Vagina (tissue), 2 donors: ENCODE measurements at places on chromosomes 2 and 18. TPM values are rescaled to one million over a fixed set of nuclear protein-coding genes. Genes with fewer than 3 reads are reported as not detected.

DNA sequence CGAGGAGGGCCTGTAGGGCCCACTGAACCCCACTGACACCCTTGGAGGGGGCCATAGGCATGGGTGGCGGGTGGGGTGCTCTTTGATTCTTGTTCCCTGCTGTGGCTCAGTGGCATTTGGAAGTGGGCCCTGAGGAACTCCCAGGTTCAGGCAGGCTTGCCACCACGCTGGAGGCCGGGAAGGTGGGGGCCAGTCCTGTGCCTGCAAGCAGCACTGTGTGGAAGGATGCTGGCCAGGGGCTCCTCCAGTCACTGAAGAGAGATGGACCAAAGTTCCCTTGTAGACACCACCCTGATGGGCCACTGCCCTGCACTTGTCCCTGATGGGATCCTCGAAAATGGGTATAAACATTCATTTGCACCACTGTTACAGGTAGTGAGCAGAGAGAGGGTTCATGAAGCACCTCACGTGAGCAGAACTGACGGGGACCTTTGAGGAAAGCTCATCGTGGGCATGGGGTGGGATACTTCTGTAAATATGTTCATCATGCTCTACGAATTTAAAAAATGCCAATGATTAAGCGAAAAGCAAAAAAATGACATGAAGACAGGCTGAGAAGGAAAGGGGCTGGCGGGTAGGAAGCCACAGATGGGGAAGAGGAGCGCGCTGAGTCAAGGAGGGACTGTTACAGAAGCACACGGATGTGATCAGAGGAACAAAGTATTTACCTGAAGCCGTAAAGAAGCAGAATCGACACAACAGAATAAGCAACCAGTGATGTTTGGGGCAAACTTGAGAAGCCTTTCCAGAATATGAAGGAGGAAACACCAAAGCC lies 45.2 kb upstream of the ASB1 start:
- DNase-seq: no peak

- DNase-seq: no peak
Observed at GRCh38 chr2:141501752-141502151, 629.1 kb downstream of the LRP1B start.

GRCh38 chr2:85756822-85757435 lies 3.1 kb downstream of the ATOH8 start:
- no peak for DNase-seq

- DNase-seq: no peak
Observed at GRCh38 chr18:26757263-26758019, 108.1 kb downstream of the AQP4 start.

- no peak for DNase-seq
Observed at GRCh38 chr2:221571551-221572218, 419 bp downstream of the EPHA4 start.

DNA sequence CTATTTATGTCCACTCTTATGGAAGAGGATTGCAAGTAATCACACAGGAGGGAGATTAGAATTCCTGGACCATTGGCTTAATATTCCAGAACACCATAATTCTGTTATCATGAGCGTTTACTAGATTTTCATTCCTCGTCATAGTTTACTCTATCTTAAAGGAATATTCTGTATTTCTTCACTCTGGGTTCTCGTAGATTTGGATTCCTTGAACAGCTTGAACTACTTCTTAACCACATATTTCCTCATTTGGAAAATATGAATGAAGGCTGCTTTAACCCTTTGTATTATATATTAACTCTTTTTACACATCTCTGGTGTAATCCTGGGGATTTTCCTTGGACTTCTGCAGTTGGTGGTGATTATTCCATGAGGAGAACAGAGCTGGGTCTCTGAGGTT lies 46.3 kb upstream of the CCBE1 start:
- DNase-seq: no peak

DNA sequence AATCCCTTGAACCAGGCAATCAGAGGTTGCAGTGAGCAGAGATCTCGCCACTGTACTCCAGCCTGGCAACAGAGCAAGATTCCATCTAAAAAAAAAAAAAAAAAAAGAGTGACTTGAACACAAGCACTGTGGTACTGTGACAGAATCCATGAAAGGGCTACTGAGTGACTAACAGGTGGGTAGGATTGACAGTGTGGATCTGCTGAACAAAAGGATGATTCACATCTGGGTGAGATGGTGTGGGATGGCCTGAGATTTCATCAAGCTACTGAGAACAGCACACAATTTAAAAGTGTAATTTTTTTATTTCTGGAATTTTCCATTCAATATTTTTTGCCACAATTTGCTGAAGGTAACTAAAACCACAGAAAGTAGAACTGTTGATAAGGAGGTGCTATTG lies 13.3 kb upstream of the SP3 start:
- no peak for DNase-seq

GRCh38 chr2:71550801-71551630 lies 97.7 kb downstream of the DYSF start:
- no peak for DNase-seq

- DNase-seq: no peak
Observed at GRCh38 chr2:215712219-215712868, 276.5 kb upstream of the FN1 start.

GRCh38 chr18:9861157-9861556 lies 24.6 kb upstream of the TXNDC2 start:
- DNase-seq: no peak

GRCh38 chr2:36756438-36756837 lies 59.9 kb downstream of the VIT start:
- no peak for DNase-seq

- no peak for DNase-seq
Observed at GRCh38 chr2:136297312-136297711, 179.4 kb upstream of the CXCR4 start.

DNA sequence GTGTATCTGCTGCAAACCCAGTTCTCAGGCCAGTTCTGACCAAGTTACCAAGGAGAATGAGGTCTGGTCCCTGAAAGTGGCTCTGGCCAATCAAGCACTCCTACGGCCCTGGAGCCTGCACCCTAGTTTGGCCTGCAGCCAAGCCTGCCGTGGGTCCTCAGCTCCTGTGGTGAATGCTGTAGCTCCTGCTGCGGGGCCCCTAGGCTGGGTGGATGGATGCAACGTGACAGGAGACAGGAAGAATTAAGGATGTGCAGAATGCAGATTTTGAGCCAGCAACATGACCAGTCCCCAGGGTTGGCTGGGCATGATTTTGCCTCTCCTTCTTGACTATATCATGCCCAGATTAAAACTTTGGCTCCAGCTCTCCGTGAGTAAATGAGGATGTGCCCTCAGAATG lies 97.2 kb downstream of the SMAD7 start:
- DNase-seq: no peak

DNA sequence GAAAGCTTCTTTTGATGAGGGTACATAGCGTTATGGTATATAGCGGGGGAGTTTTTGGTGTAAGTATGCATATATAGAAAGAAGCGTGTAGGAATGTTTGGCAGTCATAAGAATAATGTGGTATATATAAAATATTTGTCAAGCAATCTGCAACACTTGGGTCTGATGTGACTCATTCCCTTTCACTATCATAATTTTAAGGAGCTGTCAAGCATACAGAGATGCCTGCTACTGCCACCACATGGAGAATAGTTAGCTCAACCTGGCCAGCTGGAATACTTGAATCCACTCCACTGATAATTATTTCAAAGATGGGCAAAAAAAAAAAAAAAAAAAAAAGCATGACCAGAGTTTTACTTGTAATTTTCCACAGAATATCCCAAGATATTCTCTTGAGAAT lies 559.8 kb upstream of the REG3G start:
- DNase-seq: no peak

GRCh38 chr2:10157293-10157692 lies 34.8 kb downstream of the RRM2 start:
- DNase-seq: no peak

GRCh38 chr2:196927376-196928225 lies 1.1 kb upstream of the PGAP1 start:
- no peak for DNase-seq

DNA sequence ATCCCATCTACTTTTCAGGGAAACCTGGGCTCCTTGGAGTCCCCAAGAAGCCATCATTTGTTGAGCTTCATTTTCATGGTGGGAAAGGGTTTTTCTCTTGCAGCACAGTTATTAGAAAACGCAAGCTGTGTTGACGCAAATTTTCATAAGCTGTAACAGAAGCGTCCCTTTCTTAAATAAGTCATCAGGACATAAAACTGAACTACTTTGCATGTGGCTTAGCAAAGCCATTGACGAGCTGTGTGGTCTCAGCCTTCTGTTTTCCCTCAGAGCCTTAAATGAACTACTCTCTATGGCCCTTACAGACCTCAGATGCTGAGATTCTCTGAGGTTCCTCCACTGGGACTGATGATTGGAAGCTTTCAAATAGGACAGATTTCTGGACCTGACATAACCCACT lies 85.1 kb downstream of the ARL4C start:
- DNase-seq: no peak

- no peak for DNase-seq
Observed at GRCh38 chr2:28513097-28513496, 17.2 kb downstream of the PLB1 start.

DNA sequence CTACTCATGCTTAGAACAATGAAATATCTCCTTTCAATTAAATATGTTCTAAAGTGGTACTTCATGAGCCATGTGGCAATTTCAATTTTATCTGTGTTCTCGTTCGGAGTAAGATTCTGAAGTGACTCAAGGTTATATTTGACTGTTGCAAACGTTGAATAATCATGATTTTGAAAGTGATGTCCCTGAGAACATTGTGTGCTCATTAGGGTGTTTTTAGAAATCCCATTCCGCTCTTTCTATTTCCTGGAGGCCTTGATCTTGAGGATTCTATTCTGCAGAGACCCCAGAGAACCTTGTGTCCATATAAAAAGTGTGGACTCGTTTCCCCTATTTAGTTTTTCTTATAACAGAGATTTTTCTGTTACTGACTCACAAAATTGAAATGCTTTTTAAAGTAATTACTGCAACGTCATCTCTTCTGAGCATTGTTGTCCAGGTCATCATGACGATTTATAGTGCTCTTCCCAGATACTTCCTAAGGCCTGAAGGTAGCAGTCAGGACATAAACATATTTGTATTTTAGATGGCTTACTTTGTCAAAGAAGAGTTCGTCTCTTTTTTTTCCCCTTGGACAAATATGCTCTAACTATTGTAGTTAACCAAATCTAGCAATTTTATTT lies 27.2 kb downstream of the IL1R2 start:
- DNase-seq: no peak

GRCh38 chr2:135585586-135585985 lies 54.3 kb downstream of the R3HDM1 start:
- DNase-seq: no peak

DNA sequence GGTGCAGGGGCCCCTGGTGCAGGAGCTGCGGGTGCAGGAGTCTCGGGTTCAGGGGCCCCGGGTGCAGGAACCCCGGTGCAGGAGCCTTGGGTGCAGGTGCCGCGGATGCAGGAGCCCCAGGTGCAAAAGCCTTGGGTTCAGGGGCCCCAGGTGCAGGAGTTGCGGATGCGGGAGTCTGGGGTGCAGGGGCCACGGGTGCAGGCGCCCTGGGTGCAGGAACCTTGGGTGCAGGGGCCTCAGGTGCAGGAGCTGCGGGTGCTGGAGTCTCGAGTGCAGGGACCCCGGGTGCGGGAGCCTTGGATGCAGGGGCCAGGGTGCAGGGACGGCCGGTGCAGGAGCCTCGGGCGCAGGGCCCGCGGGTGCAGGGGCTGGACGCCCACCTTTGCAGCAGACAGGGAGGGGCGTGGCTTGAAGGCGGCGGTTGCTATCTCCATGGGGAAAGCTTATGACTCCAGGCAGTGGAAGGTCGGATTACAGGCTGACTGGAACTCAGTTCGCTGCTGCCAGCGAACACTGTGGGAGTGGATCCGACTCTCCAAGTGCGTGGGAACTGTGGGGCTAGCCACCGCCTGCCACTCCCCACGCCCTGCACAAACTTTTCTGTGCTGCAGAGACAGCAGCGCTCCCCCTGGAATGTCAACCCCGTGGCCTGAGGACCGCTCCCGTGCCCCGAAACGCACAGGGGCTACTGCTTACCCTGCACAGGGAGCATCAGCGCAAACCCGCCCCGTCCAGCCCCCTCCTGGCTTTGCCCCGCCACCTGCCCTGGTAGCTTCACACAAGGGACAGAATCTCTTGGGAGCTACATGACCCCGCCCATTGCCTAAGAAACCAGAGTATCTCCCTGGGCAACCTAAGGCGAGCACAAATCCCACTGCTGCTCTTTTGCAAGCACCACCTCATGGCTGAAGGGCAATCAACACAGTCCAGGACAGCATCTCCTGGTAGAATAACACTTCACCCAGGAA lies 40.3 kb downstream of the COPS9 start:
- no peak for DNase-seq

DNA sequence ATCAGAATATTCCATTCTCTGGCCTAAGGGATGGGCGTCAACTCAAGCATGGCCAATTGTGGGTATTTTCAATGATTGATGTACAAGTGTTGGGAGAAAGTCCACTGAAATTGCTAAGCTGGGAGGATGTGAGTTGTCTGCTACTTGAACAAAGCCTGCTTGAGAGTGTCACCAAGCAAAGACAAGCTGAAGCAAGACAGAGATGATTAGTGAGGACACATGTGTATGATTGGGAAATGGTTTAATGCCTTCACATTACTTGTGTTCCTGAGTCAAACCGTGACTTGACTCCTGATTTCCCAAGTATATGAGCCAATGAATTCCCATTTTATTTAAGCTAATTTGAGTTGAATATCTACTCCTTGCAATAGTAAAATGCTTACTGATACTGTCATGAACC lies 23.7 kb upstream of the NRP2 start:
- DNase-seq: peak; percentile 40

DNA sequence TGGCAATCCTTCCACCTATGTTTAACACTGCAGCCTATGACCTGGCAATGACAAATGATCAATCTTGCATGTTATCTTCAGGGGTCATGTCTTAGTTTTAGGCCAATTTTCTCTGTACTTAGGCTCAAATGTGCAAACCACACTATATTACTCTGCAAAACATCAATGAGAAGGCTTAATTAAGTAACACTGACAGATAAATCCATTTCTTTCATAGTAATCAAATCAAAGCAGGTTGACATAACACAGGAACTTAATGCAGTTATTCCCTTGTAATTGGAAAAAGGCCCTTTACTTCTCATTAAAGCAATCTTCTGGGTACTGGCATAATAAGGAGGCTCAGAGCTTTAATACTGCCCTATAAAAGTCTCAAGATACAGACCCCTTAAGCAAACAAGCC lies 114.4 kb downstream of the TCF4 start:
- no peak for DNase-seq

- DNase-seq: no peak
Observed at GRCh38 chr2:203484266-203485112, 50.6 kb downstream of the RAPH1 start.

CRYBA2 gene
- total RNA-seq: not detected

C2orf81 gene
- total RNA-seq: 2.7 TPM

NRBP1 gene
- 62.6 TPM for total RNA-seq

TFCP2L1 gene
- 32.7 TPM for total RNA-seq

RNF125 gene
- total RNA-seq: 3.7 TPM

MYOM1 gene
- 1.2 TPM for total RNA-seq

DPP10 gene
- total RNA-seq: not detected

MREG gene
- total RNA-seq: 11.8 TPM

LCLAT1 gene
- 19.6 TPM for total RNA-seq

CASP8 gene
- total RNA-seq: 29.2 TPM

IL1F10 gene
- not detected for total RNA-seq

MDH1B gene
- 0.49 TPM for total RNA-seq

LRATD1 gene
- 32.7 TPM for total RNA-seq
